HFFc6 (cell line): ENCODE measurements at places on chromosomes 1 and 21.

- peak; percentile 47 for DNase-seq
Observed at GRCh38 chr1:74771913-74772515, 39.1 kb downstream of the TYW3 start.

DNA sequence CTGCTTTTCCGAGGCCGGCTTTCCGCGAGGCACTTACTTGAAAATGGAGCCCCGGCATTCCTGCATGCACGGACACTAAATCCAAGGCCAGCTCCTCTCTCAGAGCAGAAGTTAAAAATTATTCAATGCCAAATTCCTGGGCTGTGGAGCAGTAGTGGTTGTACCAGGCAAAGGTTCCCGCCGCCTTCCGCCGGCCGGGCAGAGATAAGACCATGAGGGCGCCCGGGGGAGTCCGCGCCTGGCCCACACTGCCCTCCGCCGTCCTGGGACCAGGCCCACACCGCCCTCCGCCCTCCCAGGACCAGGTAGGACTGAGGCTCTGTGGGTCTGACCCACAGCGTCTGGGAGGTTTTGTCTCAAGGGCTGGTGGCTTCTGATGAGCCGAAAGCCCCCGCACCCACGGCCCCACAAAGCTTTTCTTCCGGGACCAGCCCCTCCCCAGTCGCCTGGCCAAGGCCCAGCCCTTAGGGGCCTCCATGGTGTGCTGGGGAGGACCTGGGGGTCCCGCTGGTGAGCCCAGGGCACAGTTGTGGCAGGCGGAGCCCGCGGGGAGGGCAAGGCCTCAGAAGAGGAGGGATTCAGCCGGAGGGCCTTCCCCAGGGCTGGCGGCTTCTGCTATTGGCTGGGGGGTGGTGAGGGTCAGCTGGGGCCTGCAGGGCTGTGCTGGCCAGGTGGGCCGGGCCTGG is 12.7 kb upstream of the C1orf159 start:
- DNase-seq: no peak

DNA sequence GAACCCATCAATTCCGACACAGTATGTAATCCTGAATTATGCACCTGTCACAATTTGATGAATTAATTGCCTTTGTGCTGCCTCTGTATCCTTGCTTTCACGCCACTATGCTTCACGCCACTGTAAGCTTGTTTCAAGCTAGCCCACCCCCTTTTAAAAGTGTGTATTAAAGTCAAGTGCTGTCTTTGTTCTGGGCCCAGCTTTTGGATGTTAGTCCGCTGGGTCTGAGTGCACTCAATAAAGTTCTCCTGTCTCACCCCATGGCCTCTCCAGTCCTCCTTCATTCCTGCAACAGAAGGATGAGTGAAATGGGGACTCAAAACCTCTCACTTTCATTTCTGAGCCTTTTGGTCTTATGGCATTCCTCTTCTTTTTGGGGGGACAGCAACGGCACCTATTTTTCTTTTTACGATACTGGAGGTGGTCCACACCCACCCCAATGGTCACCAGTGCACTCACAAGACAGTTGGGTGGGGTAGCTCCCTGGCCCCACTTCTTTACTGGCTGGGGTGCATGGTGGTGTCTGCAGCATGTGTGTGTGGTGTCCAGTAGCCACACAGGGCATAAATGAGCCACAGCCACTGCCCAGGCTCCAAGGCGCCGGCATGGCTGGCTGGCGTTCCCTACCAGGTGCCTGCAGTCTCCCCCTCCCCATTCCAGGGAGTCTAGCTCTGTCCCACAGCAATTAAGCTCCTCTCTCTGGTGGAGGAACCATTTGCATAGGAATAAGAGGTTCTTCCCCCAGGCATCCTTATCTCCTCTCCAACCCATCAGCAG is 1.8 kb downstream of the THEM4 start:
- no peak for DNase-seq

GRCh38 chr1:156295391-156295947 is at the start of gene GLMP:
Gene GLMP, minus strand, starts transcription at chr1:156295679. Its CDS starts 34 bp downstream, at chr1:156295645.
- DNase-seq: peak; percentile 27

DNA sequence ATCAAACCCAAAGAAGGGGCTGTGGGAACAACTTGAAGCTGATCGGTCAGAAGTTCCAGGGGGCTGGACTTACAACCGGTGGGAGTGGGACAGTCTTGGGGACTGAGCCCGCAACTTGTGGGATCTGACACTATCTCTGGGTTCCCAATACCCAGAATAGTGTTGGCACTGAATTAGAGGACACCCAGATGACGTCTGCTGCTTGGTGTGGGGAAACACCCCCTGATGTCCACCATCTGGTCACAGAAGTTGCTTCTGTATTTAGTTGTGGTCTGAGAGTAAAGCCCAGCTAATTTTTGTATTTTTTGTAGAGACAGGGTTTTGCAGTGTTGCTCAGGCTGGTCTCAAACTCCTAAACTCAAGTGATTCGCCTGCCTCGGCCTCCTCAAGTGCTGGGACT is 28.8 kb downstream of the SERBP1 start:
- no peak for DNase-seq
